CD4-positive, alpha-beta T cell treated with Interleukin-2 at 100 ng/mL for 4 hours (primary cell): ENCODE measurements at places on chromosomes 7 and 10.

DNA sequence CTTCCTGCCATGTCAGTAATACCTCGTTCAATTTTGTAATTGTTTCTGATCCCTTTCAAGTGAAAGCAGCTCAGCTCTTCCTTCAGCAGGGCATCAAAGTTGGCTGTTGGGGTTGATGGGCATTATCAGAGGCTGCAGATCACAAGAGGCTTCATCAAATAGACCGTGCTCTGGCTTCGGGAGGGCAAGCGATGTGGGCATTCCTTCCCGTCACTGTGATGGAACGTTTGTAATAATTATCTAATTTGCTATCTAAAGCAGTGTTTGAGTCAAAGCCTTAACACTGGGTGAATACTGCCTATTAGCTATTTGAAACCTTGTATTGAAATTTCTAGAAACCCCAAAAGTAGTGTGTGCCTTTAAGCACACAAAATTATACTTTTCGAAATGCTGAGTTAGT, 170.1 kb downstream of the OTUD1 start:
- DNase-seq: no peak

DNA sequence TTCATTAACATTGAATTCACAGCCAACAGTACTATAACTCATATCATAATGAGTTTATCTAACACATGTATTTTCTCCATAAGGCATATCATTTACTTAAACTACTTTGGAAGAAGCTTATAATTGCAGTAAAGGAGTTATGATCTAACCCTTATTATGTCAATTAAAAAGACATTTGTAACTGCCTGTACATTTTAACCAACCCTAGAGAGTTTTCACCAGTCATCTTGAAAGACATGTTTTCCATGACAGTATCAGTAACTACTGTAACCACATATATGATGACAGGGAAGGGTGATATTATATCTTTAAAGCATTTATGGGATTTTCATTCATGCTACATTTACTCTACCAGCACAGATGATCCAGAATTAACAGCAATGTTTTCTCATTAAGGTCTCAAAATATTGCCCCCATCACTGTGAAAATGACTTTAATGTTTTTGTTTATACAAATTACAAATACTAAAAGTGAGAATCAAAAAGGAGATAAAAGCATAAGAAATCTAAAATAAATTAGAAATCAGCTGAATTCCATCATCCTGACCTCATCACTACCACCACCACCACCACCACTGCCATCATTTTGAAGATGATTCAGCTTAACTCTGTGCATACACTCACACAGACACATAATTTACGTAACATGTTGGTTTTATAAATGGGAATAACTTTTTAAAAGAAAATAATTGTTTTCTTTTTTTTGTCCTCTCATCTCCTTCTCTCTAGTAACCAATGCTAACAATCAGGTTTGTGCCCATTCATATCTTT, 53.6 kb downstream of the MKLN1 start:
- no peak for DNase-seq

DNA sequence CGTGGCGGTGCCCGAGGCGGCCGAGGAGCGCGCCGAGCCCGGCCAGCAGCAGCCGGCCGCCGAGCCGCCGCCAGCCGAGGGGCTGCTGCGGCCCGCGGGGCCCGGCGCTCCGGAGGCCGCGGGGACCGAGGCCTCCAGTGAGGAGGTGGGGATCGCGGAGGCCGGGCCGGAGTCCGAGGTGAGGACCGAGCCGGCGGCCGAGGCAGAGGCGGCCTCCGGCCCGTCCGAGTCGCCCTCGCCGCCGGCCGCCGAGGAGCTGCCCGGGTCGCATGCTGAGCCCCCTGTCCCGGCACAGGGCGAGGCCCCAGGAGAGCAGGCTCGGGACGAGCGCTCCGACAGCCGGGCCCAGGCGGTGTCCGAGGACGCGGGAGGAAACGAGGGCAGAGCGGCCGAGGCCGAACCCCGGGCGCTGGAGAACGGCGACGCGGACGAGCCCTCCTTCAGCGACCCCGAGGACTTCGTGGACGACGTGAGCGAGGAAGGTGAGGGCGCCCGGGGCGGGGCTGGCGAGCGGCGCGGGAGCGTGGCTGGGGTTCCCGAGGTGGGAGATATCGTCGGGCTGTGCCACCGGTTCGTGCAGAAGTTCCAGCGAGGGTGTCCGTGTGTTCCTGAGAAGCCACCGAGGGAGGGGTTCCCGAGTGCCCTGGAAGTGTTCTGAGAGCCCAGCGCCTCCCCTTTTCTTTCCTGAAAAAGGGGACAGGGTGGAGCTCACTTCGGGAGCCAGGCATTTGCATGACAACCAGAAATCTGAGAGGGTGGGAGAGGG, 495 bp downstream of the EIF3B start:
- DNase-seq: no peak

GRCh38 chr10:77699080-77699645, 61.6 kb upstream of the KCNMA1 start:
- no peak for DNase-seq

DNA sequence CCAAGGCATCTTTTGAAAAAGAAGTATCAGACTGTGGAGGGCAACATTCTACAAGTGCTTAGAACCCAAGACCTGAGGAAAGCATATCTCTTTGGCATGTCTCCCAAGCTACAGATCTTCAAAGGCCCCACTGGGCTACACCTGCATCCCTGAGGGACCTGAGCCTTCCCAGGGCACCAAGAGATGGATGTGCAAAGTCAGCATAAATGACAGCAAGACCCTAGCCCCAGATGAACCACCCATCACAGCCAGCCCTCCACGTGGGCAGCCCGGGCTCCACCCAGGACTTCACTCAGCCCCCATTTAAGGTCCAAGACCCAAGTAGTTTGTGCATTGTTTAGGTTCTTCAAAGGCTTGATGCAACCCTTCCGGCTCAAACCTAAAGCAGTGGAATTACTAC, 123.5 kb downstream of the SFMBT2 start:
- no peak for DNase-seq

DNA sequence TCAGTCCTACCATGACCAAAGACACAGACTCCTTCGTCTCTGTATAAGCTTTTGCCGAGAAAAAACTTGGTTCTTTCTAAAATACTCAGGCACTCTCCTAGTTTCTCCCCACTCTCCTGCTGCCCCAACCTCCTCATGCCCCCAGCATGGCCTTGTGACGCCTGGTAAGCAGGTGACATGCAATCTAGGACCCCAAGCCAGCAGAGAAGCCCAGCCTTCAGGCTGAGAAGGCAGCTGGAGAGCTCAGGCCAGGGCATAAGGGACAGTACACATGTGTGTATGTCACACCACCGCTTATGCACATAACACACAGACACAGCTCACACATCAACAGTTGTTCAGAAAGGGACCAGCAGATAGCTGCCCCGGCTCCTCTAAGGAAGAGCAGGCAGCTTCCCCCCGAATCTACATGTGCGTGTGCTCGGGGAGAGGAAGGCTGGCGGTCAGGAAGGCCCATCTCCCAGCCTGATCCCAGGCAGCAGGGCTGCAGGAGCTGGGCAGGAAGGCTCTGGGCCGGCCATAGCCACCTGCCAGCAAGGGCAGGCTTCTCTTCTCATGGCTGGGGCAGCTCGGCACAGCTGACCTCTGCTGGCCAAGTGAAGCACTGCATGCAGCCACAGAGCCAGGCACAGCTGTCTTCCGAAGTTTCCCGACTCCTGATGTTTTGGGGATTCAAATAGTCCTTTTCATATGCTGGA, 8.5 kb downstream of the DDX56 start:
- DNase-seq: peak; percentile 64

DNA sequence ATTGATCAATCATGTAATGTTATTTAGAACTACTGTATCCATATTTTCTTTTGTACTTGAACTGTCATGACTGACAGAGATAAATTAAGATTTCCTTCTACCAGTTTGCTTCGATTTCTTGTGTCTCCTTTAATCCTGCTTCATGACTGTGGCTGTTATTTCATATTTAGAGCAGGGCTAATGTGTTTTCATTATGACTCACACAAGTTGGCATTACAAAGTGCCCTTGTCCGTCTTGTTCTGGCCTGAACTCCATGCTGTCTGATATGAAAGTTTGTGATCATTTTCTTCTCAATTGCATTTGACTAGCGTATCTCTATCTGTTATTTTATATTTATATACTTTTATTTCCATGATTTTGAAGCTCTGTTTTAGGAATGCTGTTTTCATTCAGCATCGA, 344.1 kb upstream of the PRKCQ start:
- no peak for DNase-seq

DNA sequence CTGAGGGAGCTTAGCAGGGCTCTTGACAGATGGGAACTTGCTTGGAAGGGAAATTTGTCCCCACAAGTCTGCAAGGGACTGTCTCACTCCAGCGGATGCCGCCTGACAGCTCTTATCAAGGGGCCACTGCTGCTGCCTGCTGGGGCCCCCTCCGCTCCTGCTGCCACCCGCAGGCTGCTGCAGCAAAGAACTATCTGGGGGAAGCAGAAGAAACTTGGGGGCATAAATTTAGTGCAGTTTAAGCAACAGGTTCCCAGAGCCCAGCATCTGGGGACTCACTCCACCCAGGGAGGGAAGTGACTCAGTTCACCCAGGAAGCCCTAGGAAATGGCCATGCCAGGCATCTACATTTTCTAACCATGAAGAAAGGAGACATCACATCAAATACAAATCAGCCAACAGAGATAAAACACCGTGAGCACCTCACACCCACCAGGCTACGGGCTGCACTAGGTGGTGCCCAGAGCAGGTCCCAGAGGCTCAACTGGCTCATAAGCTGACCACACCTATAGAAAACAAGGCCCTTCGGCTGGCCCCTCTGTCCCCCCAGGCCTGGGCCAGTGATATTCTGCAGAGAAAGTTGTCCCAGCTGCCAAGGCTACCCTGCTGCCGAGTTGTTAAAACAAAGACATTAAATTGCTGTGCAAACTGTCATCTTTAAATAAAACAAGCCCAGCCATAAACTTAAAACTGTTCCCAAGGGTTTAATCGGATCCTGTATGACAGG, 3.7 kb downstream of the RGS10 start:
- peak; percentile 36 for DNase-seq
